ENCODE measurements at places on chromosomes 11 and 22.

- no peaks in the 10 kb centered on the region for H3K4me1 ChIP-seq
- no peaks in the 10 kb centered on the region for H3K36me3 ChIP-seq
- H3K27me3 ChIP-seq, result no peaks in the 10 kb centered on the region
- no peak overlapping the region for H3K27ac ChIP-seq
- H3K4me3 ChIP-seq, result no peak overlapping the region
- DNase-seq, result no peak
Measured at GRCh38 chr11:73168925-73169579, 26.9 kb upstream of the FCHSD2 start.

DNA sequence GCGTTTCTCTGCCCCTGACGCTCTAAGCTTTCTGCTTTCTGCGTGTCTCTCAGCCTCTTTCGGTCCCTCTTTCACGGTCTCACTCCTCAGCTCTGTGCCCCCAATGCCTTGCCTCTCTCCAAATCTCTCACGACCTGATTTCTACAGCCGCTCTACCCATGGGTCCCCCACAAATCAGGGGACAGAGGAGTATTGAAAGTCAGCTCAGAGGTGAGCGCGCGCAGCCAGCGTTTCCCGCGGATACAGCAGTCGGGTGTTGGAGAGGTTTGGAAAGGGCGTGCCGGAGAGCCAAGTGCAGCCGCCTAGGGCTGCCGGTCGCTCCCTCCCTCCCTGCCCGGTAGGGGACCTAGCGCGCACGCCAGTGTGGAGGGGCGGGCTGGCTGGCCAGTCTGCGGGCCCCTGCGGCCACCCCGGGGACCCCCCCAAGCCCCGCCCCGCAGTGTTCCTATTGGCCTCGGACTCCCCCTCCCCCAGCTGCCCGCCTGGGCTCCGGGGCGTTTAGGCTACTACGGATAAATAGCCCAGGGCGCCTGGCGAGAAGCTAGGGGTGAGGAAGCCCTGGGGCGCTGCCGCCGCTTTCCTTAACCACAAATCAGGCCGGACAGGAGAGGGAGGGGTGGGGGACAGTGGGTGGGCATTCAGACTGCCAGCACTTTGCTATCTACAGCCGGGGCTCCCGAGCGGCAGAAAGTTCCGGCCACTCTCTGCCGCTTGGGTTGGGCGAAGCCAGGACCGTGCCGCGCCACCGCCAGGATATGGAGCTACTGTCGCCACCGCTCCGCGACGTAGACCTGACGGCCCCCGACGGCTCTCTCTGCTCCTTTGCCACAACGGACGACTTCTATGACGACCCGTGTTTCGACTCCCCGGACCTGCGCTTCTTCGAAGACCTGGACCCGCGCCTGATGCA lies at the start of gene MYOD1:
Gene MYOD1, plus strand, starts transcription at position 544 of the 910 bp plus-strand sequence. Its CDS starts 212 bp downstream, at position 756.
- H3K36me3 ChIP-seq, result no peaks in the 10 kb centered on the region
- peaks cover 24% of the 10 kb centered on the region for H3K27me3 ChIP-seq
- no peak within 1 kb of the TSS for H3K27ac ChIP-seq
- H3K4me3 ChIP-seq, result no peak within 1 kb of the TSS
- DNase-seq, result no peak
- H3K4me1 ChIP-seq, result no peaks in the 10 kb centered on the region

DNA sequence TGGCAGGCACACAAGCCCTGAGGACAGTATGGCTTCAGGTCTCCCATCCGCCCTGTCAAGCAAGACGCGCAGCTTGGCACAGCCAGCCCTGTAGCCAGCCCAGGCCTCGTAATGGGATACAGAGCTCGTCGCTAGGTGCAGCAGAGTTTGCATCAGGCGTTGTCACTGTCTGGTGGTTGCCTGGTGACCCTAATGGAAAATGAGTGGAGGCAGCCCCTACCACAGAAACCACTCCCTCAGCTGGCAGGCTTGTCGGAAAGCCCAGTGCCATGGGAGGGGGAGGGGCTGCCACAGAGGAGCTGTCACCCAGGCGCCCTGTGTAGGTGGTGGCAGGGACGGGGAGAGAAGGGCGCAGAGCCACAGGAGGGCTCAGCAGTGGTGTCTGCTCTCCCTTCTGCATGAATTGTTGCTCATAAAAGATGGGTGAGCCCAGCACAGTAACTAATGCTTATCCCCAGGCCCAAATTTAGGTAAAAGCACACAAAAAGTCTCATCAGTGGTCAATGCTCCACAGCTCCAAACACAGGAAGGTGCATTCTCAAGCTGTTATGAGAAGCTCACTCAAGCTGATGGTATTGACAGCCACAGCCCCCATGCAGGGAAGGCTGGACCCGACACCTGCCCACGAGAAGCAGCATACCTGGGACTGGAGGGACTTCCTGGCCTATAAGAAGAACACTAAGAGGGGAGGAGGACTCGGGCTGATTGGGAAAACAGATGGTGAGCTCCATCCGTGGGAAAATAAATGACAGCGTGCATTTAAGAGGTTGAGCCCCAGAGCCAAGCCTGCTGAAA lies 164.6 kb downstream of the ETS1 start:
- DNase-seq, result no peak
- peaks cover under 1% of the 10 kb centered on the region for H3K4me1 ChIP-seq
- H3K27ac ChIP-seq, result no peak overlapping the region
- H3K27me3 ChIP-seq, result no peaks in the 10 kb centered on the region
- H3K4me3 ChIP-seq, result no peak overlapping the region

- peaks cover 62% of the 10 kb centered on the region for H3K27me3 ChIP-seq
- no peaks in the 10 kb centered on the region for H3K4me1 ChIP-seq
- H3K36me3 ChIP-seq, result no peaks in the 10 kb centered on the region
- no peak for DNase-seq
- H3K27ac ChIP-seq, result no peak overlapping the region
- no peak overlapping the region for H3K4me3 ChIP-seq
Measured at GRCh38 chr11:115085461-115086210, 407.3 kb downstream of the NXPE2 start.

GRCh38 chr22:28074526-28074925 lies 155.5 kb upstream of the PITPNB start:
- peaks cover 62% of the 10 kb centered on the region for H3K27me3 ChIP-seq
- no peaks in the 10 kb centered on the region for H3K4me1 ChIP-seq
- H3K36me3 ChIP-seq, result no peaks in the 10 kb centered on the region
- no peak overlapping the region for H3K4me3 ChIP-seq

DNA sequence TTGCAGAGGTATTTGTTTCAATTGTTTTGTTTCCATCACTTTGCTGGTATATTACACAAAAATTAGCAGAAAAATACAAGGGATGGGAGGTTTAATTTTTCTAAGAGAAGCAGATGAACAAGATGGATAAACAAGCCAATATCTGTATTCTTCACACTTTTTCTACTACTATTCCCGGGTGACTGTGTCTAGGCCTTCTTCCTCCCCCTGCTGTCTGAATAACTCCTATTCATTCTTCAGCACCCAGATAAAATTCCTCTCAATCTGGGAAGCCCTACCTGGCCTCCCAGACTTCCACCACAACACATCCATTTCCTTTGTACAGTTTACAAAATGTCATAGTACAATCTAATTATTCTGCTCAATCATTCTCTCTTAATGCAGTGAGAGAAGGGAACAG lies 666.6 kb upstream of the TENM4 start:
- DNase-seq, result no peak
- no peaks in the 10 kb centered on the region for H3K27me3 ChIP-seq
- H3K27ac ChIP-seq, result no peak overlapping the region
- peaks cover 6% of the 10 kb centered on the region for H3K36me3 ChIP-seq
- peaks cover 18% of the 10 kb centered on the region for H3K4me1 ChIP-seq
- no peak overlapping the region for H3K4me3 ChIP-seq

DNA sequence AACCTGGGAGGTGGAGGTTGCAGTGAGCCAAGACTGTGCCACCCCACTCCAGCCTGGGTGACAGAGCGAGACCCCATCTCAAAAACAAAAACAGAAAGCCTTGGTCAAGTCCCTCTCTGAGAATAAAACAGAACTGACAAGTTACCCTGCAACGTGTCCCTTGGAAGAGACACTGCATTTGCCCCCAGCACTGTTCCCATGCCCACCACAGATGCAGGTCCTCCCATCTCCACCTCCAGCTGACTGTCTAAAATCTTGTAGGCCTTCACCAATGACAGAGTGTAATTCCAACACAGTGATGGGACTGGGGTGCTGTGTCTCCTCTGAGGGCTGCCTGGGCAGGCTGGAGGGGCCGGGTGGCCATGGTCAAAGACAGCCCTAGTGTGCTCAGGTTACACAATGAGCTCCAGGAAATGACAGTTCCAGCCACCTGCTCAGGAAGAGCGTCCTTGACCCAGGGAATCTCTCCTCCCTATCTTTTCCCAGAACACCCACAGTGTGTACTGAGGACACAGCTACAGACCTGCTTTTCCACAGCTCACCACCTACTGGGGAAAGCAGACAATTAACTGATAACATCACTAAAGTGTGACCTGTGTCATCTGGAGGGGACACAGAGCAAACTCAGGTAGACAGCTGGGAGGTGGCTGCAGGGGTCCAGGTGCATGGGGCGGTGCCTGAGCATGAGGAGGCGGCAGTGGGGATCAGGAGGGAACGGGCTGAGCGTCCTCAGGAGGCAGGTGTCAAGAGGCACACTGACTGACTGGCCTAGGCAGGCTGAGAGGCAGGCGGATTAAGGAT lies 56.4 kb downstream of the ARFGAP3 start:
- no peaks in the 10 kb centered on the region for H3K27me3 ChIP-seq
- peaks cover 50% of the 10 kb centered on the region for H3K36me3 ChIP-seq
- H3K27ac ChIP-seq, result no peak overlapping the region
- DNase-seq, result no peak
- H3K4me3 ChIP-seq, result no peak overlapping the region
